ENCODE measurements at places on chromosomes 5 and 9.
A peak's percentile ranks its signal among the peaks of the same experiment; 100 is the strongest.

DNA sequence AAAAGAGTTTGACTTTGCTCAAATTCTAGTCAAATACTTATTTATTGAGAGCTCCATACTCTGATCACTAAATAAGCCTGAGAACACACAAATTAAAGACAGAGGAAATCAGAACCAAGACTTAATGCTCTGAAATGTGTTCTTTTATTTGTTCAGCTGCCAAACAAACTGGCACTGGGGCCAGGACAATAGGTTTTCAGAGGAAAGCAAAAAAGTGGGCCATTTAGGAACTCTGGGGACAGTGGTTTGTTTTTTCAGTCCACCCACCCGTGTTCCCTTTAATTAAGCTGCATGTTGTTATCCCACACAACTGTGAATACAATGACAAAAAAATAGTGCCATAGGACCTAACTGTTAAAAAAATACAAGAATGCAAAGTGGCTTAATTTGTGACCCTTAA is 95.4 kb upstream of the RETREG1 start:
- DNase-seq = no peak

GRCh38 chr5:62385131-62385530 is 18.6 kb downstream of the DIMT1 start:
- DNase-seq = no peak

DNA sequence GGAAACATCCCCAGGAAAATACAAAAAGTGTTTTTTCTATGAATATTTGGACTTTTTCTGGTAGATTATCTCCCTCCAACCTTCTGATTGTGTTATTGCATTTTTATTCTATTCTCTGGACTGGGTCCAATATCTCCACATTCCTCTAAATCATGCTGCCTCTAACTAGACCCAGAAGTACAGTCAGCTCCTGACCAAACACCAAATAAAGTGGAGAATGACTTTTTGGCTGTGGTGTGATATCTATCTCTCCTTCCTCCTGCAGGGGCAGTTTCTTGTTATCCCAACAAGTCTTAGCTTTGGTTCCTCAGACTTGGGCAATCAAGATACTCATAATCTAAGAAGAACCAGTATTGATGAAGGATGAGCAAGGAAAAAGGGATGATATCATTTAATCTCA is 3.2 kb upstream of the RAI14 start:
- no peak for DNase-seq

- no peak for DNase-seq
Observed at GRCh38 chr9:27151693-27152404, 42.8 kb downstream of the TEK start.

GRCh38 chr9:76644171-76644570 is 120.1 kb upstream of the PCA3 start:
- no peak for DNase-seq

GRCh38 chr5:138725818-138726416 is 27.3 kb upstream of the CTNNA1 start:
- no peak for DNase-seq

GRCh38 chr5:58972301-58972700 is 389.4 kb downstream of the RAB3C start:
- DNase-seq = no peak

DNA sequence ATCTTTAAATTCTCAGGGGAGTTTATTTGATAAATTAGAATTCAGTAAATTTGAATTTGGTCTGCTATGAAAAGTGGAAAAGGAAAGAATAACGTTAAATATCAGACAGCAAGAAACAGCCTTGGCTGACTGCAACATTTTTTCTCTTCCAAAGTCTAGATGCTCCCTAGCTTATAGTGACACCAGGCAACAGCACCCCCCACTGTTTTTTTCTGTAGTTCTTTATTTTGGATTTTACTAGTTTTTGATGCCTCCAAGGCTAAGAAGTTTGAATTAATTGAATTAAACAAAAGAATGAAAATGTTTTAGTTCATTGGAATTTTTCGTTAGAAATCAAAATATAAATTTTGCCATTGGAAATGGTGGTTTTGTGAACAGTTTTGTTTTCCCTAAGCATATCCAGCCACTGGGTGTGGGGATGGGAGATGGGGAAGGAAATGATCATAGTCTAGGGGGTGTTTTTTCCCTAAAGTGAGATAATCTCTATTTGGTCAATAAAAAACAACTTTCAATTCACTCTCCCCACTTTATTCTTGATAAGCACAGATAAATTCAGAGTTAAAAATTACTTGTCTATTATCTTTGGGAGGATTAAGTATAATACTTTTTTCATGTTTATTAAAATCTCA is 199.3 kb upstream of the CD180 start:
- no peak for DNase-seq

GRCh38 chr9:104586496-104587180 is 12.6 kb downstream of the OR13C5 start:
- peak; percentile 33 for DNase-seq

DNA sequence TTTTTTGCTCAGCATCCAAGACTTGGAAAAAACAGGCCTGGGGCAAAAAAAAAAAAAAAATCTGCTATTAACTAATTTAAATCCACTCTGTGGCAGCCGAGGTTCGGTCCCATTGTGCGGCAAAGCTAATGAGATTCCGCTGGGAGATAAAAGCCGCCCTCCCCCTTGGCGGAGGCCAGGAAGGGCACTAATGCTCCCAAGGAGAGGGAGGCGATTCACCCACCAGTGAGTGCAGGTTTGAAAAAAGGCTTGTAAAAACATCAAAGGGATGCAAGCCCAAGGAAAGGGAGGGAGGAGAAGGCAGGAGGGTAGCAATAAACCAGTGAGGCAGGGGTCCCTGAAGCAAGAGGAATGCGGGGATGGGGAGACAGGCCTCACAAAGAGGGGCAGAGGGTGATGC is 129.5 kb upstream of the RAPGEF1 start:
- DNase-seq = no peak

DNA sequence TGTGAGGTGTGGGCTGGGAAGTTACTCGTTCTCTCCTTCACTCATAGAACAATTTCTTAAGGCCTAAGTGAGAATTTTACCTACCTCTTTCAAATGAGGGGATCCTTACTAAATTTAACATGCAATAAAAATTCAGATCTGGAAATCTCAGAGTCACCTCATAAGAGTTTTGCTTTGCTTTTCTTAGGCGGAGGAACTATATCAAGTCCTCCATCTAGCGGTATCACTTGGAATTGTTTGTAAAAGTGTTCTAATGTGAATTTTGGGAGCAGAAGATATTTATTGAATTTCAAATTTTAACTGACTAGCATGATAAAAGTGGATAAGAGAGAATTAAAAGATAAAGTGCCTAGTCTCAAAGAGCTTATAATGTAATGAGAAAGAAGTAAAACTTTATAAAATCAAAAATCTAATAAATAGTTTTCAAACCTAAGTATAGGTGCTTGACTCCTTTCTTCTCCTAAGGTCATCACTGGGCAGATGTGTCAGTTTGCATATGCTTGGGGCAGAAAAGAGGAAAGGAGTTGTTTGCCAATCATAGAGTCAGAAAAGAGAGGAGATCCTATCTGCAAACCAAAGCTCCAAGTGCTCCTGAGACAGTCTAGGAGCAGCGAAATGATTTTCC is 145.7 kb upstream of the DAB2 start:
- no peak for DNase-seq

DNA sequence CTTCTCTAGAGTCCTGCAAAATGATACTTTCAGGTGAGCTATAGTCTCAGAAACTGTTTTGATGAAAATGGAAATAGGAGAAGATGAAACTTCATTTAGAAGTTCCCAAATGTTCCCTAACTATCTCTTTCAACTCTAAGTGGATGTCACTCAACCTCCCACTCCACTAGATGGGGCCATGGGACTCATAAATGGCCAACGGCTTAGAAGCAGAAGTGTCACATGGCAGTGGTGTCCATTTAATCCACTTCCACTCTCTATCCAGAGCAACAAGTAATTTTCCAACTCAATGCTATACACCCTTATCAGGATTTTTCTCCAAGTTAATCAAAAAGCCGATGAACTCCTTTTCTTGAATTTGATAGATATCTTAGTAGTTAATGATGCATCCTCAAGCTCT is 295.7 kb downstream of the EDIL3 start:
- no peak for DNase-seq

DNA sequence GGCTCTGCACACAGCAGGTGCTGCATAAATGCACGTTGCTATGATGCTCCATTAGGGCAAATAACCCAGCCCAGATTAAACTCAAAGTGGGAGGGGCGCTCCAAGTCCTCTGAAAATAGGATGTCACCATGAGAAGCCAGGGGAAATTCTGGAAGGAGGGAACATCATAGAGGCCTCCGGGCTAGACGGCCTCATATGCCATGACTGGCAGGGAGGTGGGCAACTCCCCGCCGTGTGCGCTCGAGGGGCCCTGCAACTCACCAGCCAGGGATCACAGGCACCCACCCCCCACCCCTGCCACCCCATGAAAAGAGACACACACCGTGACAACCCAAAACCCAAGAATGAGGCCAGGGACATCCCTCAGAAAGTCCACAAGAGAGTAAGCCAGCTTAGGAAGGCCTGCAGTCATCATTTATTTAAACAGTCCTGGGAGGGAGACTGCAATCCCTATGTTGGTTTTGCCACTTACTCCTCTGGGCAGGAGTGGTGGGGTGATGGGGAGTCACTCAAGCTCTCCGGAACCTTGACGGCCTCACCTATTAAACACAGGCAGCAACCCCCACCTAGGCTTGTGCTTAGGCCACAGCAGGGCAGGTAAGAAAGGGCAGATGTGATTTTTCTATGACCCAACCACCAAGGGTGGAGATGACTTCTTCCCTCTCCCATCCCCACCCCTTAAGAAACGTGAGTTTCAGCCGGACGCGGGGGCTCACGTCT is 4.0 kb downstream of the VAV2 start:
- DNase-seq = no peak

GRCh38 chr9:80496901-80497556 is 925.3 kb downstream of the TLE4 start:
- DNase-seq = no peak

DNA sequence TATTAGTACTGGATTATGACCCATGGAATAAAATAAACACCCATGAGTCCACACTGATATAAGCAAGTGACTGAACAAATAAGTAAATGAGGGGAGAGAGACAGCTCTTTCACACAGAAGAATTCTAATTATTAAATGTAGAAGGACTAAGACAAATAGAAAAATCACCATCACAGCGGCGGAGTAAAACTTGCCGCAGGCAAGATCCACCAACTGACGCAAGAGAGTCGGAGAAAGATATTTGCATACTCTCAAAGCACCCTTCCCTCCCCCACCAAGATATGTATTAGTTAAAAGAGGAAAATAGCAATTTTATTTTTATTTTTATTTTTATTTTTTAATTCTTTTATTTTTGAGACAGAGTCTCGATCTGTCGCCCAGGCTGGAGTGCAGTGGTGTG is 14.6 kb upstream of the N4BP3 start:
- no peak for DNase-seq

DNA sequence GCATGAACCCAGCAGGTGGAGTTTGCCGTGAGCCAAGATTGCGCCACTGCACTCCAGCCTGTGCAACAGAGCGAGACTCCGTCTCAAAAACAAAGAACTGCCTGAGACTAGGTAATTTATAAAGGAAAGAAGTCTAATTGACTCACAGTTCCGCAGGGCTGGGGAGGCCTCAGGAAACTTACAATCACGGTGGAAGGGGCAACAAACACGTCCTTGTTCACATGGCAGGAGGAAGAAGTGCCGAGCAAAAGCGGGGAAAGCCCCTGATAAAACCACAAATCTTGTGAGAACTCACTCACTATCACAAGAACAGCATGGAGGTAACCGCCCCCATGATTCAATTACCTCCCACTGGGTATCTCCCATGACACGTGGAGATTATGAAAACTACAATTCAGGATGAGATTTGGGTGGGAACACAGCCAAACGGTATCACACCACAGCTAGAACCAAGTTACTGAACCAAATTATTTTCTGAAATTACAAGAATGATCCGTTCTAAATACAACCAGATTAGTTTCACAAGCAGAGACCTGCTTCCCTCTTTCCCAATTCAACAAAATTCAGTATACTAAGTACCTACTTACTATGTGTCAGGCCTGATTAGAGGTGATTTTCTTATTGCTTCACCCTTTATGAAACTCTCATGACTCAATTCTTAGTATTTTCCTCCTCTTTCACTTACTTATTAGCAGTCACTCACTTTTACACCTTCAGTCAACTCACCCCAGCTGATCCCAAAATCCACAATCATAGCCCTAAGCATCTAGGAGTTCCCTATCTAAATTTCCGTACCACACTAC is 8.4 kb downstream of the UBTD2 start:
- DNase-seq = no peak
